ENCODE measurements at places on chromosomes 12 and 14. TPM values are rescaled to one million over a fixed set of nuclear protein-coding genes. Genes with fewer than 3 reads are reported as not detected.
A peak's percentile ranks its signal among the peaks of the same experiment; 100 is the strongest.

The PRKD1 gene
- 11.5 TPM for total RNA-seq

The MMP19 gene
- total RNA-seq = 11.1 TPM

DNA sequence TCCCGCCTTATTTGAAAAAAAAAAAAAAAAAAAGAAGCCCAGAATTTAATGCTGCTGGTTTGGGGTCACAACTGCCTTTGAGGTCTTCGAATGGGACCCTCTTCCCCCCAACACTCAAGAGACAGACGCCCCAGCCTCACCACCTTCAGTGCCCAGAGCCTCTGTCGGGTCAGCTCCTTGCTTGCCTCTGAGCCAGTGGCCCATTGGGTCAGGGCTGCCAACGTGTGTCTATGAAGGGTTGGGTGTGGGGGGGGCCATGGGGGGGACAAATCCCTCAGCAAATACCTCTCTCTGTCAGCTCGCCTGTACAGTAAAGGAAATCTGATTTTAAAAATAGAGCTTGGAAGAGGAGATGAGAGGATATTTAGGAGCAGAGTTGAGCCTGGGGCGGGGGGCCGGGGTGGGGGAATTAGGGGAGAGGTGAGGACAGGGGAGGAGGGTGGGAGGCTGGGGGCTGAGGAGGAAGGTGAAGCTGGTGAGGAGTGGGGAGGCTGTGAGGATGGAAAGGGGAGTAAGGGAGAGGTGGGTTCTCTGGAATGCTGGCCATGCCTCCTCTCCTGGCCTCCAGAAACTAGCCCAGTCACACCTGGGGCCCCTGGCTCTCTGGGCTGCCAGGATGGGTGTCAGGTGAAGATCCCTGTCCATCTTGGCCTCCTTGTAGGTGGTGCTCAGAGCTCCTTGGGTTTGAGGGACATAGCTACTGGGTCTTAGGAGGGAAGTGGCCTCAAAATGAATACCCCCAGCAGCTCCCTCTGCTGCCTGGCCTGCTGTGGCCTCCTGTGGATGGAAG is 13.3 kb downstream of the RTL1 start:
- no peak for DNase-seq

- DNase-seq = no peak
Measured at GRCh38 chr12:92362785-92363184, 217.1 kb upstream of the BTG1 start.

- DNase-seq = no peak
Measured at GRCh38 chr12:46459861-46460545, 87.4 kb upstream of the SLC38A2 start.

The RASSF3 gene
- 7.7 TPM for total RNA-seq

GRCh38 chr12:3832738-3833137 is 40.5 kb downstream of the PARP11 start:
- peak; percentile 3 for DNase-seq

The CDCA4 gene
- 41.1 TPM for total RNA-seq

DNA sequence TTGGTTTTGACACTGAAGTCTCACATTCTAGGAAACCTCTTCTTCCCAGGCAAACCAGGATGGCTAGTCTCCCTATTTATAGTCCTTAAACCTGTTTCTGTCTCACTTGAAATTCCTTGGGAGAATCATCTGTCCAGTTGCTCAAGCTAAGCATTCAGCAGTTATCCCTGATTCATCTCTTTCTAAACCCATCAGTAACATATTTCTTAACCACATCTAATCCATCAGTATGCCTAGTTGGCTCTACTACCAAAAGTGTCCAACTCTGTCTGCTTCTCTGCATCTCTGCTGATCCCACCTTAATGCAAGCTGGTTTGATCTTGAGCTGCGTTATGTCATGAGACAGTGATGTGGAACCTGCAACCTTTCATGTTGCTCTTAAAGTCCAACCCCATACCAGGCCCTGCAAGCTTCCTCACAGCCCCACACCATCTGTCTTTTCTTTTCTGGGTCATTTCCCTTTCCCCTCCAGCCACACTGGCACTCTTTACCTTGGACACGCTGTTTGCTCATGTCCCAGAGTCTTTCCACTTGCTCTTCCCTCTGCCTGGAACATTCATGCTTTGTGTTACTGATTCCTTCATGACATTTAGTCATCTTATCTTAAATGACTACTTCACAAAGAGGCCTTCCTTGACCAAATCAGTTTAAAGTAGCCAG is 380.8 kb upstream of the RGS6 start:
- peak; percentile 60 for DNase-seq

The SYNE3 gene
- 63.4 TPM for total RNA-seq

DNA sequence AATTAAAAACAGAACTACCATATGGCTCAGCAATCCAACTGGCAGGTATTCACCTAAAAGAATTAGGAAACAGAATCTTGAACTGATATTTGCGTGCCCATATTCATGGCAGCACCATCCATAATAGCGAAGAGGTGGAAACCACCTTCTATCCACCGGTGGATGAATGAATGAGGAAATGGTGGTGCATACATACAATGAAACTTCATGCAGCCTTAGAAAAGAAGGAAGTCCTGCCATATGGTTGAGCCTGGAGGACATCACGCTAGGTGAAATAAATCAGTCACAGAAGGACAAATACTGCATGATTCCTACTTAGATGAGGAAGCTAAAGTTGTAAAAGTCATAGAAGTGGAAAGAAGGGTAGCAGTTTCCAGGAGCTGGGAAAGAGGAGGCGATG is 6.6 kb downstream of the TCL1A start:
- DNase-seq = no peak

DNA sequence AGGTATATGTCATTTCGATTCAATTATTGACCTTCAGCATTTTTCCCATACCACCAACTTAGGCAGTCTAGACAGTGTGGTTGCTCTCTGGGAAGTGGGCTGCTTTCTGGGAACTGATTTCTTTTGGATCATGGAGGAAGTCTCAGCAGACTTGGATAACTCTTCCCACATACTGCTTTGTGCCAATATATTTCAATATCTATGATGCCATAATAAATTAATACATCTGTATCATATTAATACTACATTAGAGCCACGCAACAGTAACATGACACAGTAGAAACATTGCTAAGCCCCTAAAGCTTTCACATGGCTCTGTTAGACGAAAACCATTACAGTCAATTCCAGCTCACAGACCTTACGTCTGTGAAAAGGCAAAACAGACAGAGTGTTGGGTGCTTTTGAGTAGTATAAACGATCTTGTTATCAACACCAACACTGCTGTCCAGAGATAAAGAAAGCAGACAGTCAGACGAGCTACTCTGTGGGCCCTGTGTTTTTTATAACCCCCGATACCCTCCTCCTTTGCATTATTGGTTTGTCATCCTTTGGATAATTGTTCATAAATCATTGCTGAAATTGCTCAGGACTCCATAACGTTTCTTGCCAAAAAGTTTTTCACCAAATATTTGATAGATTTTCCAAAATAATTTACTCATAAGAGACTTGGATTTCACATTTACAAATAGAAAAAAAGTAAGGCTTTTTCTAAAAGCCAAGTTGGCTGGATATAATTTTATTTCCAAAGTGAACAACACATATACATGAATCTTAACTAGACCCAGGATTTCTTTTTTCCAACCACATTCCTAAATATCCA is 439.7 kb downstream of the ADAMTS20 start:
- peak; percentile 70 for DNase-seq
